ENCODE measurements at places on chromosomes 4 and X. TPM values are rescaled to one million over a fixed set of nuclear protein-coding genes. Genes with fewer than 3 reads are reported as not detected.

GPR78 gene
- not detected for total RNA-seq

WAS gene
- 85.9 TPM for total RNA-seq

CLDN2 gene
- total RNA-seq = not detected

AMOT gene
- 1.1 TPM for total RNA-seq

AIFM1 gene
- total RNA-seq = 61.7 TPM

CFAP99 gene
- total RNA-seq = not detected

All from activated CD4-positive, alpha-beta T cell treated with anti-CD3 and anti-CD28 coated beads for 36 hours (primary cell).